ENCODE measurements at places on chromosomes 2 and 18.

- DNase-seq, result no peak
These were observed 346.6 kb downstream of the FSIP2 start for GRCh38 chr2:186085226-186085625.

GRCh38 chr2:160207271-160207670 is 7.2 kb upstream of the ITGB6 start:
- no peak for DNase-seq

DNA sequence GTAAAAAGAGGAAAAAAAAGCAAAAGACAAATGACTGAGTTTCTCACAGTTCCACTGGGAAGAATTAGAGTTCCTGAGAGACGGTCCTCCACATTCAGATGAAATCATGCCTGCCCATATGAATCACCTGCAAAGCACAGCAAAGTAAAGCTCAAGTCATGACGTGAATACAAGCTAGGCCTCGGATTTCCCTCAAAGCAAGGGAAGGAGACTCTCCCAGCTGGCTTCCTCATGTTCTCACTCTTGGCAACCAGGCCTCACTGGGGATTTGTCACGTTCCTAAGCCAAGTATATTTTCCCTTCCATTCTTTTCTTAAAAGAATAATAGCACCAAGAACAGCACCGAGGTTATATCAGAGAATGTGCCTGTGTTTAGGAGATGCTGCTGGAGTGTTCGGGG is 47.0 kb downstream of the CYP27C1 start:
- DNase-seq, result no peak

DNA sequence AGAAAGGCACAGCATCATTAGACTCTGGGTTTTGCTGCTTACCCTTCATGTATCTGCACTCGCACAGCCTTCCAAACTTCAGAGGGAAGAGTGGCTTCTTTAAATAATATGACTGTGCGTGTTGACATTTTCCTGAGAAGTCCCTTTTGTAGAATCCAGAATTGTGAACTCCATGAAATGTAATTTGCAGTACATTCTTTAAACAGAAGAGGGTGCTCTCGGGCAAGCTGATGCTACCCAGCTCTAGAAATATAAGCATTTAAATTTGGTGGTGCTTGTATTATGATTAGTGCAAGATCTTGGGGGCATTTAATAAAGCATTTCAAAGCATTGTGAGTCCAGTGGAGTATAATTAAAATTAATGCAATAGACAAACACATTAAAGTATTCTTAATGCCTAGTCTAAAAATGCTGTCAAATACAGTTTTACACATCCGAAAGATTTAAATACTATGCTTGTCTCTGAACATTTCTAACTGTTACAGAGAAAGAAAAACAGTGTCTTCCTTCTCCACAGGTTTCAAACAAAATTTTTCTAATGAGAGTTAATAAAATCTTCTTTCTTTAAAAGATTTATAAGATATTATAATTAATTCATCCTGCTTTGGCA is 17.3 kb upstream of the GTF2A1L start:
- DNase-seq, result no peak

GRCh38 chr2:209942426-209942825 is 60.0 kb upstream of the RPE start:
- no peak for DNase-seq

DNA sequence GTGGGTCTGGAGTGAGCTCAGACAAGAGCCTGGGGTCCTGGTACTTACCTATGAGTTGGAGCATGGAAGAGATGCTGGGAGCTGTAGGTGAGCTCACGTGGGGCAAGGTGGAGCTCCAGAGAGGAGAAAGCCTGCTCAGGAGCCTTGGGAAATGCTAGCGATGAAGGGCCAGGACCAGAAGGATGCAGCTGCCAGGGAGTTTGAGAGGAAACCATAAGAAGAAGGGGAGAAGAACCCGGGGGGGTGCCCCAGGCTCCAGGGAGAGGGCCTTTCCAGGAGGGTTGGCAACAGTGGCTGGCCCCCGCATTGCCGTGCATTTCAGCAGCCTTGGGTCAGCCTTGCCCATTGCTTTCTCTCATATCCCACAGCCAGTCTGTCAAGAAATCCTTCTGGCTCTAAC is 268.7 kb downstream of the GLI2 start:
- no peak for DNase-seq

DNA sequence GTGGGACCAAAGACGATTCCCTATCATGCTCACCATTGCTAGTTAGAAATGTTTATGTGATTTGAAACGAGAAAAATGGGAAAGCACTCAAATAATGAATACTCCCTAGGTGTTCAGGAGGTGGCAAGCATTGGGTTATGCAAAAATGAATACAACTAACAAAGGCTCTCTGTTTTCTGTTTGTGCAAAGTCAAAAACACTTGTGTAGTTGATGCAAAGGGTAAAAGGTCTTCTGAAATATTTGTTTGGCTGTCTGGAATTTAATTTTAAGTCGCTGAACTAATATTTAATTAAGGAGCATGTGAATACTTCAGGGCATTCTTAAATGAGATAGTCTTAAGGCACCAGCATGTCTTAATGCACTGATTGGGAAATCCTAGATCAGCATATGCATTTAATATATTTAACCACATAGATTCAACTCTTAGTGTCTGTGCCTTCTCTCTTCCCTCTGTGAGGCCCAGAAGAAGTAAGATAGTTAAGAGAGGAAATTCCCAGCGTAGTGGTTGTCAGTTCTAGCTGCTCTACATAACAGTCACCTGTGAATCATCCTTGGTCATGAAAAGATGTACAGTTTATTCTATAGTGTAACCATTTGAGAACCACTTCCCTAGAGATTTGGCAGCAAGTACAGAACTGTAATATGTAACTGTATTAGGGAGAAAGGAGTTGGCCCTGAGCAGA is 111.9 kb downstream of the EPC2 start:
- DNase-seq, result no peak

GRCh38 chr2:3403587-3404334 is 24.3 kb downstream of the TRAPPC12 start:
- no peak for DNase-seq

DNA sequence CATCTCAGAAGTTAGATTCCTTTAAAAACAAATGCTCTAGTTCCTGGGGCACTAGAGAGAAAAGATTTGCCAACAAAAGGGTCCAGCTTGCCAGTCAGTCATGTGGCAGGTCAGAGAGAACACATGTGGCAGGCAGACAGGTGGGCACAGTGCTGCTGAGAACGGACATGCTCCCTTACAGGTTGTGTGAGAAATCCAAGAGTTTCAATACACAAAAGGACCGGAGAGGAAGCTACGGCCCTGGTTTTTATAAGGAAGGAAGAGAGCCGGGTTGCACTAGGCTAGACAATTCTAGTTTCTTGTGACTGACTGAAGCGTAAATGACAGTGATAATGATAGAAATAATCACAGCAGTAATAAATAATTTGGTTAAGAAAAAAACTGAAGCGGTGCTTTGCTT is 18.3 kb downstream of the CDC42EP3 start:
- DNase-seq, result no peak

DNA sequence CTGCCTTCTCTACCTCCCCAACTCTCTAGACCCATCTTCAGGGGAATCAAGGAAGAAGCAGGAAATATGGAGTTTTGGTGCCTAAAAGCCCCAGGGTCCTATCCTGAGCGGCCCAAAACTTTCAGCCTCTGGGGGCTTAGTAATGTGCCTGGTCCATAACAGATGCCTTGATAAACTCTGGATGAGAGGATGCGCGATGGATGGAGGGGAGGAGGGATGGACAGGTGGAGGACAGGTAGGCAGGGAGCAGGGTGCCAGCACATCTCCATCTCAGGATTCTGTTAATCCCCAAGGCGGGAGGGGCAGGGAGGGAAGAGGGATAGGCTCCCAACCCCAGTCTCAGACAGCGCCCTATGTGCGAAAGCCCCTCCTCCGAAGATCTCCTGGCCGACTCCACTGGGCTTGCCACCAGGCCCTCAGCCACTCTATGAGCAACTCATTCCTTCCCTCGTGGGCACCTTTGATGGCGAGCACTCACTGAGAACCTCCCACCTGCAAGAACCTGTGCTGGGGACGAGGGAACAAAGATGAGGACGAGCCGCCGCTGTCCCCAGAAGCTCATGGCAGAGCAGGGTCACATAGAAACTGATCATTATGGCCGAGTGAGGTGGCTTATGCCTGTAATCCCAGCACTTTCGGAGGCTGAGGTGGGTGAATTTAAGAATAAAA is 23.1 kb downstream of the HS1BP3 start:
- no peak for DNase-seq

GRCh38 chr2:177551989-177552421 is 159.4 kb downstream of the AGPS start:
- DNase-seq, result no peak

GRCh38 chr18:7817575-7818230 is 250.6 kb downstream of the PTPRM start:
- no peak for DNase-seq

DNA sequence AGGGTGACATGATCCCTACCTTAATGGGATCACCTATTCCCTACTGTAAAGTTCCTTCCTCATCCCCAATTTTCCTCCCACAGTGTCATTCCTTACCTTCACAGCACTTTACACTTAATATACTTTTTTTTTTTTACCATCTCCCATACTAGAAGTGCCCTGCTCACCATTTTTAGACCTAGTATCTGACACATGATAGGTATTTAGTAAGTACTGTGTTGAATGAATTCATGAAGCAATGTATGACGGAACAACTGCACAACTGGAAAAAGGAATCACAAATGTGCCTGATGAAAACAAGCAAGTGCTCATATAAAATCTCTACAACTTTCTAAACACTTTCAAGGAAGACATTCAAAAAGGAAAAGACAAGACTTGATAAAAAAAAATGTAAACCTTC is 77.0 kb upstream of the ST8SIA5 start:
- no peak for DNase-seq

- DNase-seq, result no peak
These were observed 77.0 kb upstream of the CNGA3 start for GRCh38 chr2:98269274-98269673.

GRCh38 chr2:134866498-134867099 is 28.2 kb downstream of the ACMSD start:
- DNase-seq, result no peak

- no peak for DNase-seq
These were observed 65.0 kb downstream of the SLC4A5 start for GRCh38 chr2:74278176-74278575.

GRCh38 chr18:69408522-69408921 is 7.8 kb downstream of the DOK6 start:
- no peak for DNase-seq

DNA sequence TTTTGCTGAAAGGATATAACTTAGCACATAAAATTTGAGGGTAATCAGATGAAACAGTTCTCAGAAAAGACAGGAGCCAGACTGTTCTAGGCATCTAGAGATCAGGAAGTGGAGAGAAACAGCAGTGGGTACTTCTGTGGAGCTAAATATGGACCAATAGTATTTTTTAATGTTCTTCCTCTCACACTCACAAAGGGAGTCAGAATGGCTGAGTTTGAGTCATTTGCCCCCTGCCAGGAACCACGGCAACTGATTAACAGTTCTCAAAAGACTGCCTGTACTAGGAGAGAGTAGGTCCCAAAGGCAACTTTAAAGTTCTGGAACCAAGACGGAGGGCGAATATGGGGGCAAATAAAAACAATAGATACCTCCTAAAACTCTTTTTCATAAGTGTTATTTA is 107.5 kb downstream of the GULP1 start:
- DNase-seq, result no peak

- no peak for DNase-seq
These were observed 194.8 kb downstream of the ZFP36L2 start for GRCh38 chr2:43031471-43032212.

- DNase-seq, result no peak
These were observed 88.1 kb upstream of the ASAP2 start for GRCh38 chr2:9118383-9118960.

DNA sequence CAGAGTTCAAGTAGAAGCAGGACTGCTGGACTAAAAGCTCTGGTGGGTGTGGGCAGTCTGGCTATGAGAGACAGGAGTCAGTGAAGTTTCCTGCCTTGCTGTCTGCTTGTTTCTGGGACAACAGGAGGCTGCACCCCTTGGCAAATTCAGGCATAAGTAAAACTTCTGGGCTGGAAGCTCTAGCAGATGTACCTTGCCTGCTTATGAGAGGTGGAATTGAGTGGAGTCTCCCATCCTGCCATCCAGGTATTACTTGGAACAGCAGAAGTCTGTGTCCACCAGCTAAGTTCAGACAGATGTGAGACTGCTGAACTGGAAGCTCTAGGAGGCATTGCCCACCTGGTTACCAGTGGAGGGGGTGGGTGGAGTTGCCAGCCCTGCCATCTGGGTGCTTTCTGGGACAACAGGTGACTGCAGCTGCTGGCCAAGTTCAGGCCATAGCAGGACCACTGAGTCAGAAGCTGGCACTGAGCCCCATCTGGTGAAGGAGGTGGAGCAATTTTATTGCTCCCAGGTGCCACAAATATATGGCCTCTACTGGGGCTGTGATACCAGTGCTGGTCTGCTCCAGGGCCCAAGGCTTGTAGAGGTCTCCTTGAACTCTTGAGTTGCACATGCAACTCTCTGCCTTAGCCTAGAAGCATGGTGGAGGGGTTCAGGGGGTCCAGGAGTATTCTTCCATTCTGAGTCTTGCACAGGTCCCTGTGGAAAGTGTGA is 199.4 kb upstream of the FN1 start:
- DNase-seq, result no peak

DNA sequence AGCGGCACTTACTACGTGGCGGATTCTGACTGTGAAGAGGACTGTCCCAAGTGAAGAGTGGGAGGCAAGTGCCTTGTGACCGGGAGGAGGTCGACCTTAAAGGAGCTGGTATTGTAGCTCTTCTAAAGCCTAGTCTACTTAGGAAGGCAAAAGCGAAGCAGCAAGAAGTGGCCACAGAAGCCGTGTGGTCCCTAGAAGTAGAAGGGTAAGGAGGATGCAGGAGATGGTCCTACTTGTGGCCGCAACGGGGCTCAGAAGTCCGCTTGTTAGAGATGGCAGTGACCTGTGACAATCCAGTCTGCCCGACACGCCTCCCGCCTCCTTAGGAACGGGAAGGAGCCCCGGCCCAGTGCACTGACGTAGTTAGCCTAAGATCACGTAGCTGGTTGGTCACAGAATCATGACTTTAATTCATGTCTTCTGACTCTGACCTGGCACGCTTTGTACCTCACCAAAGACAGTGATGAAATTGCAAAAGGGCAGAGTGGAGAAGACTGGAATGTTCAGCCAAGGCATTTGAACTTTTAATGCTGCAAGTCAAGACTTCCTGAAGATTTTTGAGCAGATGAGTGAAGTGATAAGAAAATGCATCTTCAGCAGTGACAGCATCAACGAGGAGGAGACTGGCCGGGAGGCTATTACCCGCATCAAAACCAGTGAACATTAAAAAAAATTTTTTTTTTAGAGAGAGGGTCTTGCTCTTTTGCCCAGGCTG is 749 bp upstream of the EIF2AK3 start:
- peak; percentile 46 for DNase-seq

DNA sequence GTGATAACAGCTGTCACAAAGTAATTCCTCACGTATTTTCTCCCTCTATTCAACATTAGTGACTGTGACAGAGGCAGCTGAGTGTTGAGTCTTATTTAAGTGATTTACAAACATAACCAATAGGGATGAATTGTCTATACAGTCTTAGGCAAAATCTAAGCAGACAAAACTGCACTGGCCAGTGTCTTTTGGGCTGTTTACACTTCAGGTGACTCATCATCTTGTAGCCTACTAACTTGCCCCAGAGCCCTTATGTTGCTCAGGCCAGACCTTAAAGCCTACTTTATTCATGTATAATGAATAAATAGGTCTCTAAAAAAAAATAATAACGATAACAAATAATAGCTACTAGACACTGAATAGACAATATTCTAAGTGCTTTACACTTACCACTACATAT is 17.2 kb downstream of the THOC1 start:
- no peak for DNase-seq
